Stimulated activated CD8-positive, alpha-beta memory T cell treated with anti-CD3 and anti-CD28 coated beads, Interleukin-4, amount 100 ng/mL, for 1 hour (primary cell): ENCODE measurements at places on chromosomes 16 and 17.

GRCh38 chr17:77311371-77311981 is 170.7 kb downstream of the SEC14L1 start:
- DNase-seq, result no peak

- no peak for DNase-seq
These were observed 396 bp upstream of the HOXB7 start for GRCh38 chr17:48611213-48611612.

DNA sequence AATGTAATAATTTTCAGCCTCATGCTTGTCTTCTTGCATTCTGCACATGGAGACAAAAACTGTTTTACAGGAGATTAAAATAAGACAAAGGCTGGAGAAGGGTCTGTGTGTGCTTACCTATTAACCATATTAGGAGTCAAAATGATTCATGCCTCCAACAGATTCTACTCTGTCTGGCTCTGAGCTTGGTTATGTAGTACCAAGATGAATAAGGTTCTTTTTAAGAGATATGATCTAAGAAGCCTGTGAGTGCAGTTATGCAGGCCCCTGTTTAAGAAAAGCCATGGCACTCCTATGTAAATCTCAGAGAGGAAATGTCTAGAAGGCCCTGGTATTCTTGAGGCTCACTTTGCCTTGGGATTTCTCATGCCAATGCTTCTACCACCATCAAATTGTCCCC is 486.6 kb upstream of the CDH11 start:
- DNase-seq, result no peak

DNA sequence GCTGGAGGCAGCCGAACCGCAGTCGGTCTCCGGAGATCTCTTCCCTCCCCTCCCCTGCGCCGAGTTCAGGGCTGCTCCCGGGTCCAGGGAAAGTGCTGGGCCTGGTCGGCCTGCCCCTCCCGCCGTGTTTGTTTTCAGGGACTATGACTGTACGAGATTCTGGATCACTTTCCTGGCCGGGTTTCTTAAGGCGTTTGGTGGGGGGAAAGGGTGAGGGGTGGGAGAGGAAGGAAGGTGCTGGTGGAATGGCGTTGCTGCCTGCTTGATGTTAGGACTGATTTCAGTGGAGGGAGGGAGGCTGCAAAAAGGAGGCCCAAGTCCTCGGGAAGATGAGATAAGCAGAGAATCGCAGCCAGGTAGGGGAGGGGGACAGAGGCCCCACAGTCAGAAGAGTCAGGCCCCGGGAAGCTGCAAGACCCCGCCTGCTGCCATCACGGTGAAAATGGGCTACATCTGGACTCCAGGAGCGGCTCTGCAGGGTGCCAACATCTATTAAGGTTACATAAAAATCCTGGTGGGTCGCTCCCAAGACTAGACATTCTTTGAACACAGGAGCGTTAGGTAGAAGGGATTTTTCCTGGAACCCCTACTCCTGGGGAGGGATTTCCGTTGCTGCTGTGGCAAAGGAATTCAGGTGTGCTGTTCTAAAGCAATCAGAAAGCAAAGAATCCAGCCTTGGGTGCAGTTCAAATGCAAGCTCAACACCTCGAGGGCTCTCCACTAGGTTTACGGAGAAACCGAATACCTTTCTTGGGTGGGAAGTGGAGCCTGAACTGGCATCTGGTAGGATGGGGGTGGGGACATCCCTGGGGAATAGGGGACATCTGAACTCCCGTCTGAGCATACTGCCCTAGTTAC is 1.2 kb downstream of the ARHGAP44 start:
- no peak for DNase-seq

GRCh38 chr17:67474081-67474661 is 97.1 kb downstream of the PITPNC1 start:
- DNase-seq, result no peak

- no peak for DNase-seq
These were observed 8.8 kb downstream of the SCIMP start for GRCh38 chr17:5225668-5226457.

- DNase-seq, result no peak
These were observed 89.4 kb downstream of the ADCY9 start for GRCh38 chr16:4026854-4027253.

DNA sequence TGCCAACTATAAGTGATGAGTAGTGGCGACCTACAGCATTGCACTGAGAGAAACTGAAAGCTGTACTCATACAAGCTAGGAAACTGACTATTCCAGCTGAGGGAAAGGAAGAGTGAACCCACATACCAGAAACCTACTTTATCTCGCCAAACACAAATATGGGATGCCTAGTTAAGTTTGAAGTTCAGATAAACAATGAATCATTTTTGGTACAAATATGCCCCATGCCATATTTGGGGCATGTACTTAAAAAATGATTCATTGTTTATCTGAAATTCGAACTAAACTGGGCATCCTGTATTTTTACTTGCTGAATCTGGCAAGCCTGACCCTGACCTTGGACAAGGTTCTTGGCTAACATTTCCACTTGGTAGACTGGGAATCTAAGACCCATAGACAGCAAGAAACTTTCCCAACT is 527.8 kb upstream of the PSMD7 start:
- no peak for DNase-seq

DNA sequence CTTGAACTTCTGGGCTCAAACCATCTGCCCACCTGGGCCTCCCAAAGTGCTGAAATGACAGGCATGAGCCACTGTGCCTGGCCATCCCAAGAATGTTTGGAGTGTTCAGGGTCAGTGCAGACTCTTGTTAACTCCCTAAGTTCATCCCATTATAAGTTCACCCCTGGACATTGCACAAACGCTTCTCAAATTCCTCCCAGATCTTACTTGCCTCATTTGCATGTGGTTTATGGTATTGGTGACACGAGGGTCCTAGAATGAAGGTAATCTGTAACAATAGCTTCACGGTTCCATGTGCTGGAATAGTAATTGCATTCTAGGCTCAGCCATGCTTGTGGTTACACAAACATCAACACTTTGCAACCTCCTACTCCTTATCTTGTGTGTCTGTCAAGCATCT is 5.0 kb upstream of the CCDC42 start:
- DNase-seq, result no peak
